ENCODE measurements at places on chromosomes 2 and 18.

DNA sequence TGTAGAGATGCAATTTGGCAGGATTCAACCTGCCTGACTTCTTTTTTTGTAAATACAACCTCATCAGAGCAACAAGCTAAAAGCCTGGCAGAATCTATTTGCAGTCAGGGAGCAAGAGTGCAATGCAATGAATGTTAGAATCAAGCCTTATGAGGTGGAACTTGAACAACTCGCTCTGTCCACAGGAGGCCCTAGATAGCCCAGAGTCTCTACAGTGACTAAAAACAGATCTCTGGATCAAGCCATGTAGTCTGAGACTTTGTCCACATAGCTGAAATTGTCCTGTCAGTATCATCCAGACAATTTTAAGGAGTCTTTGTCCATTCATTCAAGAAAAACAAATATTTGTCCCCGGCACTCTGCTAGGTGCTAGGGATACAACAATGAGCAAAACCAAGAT lies 32.0 kb upstream of the CDK5R2 start:
- no peak for DNase-seq

- DNase-seq = peak; percentile 70
Observed at GRCh38 chr18:23416298-23416697, 36.8 kb upstream of the RIOK3 start.

DNA sequence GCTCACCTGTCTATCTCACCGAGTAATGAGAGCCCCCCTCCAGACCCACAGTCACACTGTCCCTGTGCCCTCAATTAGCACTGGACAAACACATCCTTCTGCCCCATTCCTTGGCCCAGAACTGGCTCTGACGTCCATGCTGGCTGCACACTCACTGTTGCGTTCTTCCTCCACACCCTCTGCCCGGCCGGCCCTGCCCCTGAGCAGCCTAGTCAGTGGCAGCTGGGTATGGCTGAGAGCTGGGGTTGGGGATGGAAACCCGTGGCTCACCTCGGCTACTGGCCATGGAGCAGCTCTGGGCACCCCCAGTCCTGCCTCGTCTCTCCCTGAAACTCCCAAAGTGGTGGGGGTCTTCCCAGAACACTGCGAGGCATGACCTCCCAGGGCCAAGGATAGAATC lies 6.5 kb upstream of the UCN start:
- no peak for DNase-seq

DNA sequence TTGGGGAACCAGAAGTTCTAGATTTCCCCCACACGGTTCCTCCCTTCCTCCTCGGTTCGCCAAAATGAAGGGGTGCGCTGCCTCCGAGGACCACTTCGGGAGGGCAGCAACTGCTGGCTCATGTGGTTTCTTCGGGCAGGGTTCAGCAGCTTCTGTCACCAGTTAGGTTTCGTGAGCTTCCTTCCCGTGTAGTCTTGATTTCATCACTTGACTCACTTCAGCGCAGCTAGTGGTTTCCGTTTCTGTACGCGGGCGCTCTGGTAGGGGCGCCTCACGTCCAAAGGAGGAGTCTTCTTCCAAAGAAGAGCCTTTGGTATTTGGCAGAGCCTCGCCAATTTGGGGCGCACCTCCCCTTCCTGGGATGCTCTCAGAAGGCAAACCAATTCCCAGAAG lies 485 bp upstream of the GALNT3 start:
- DNase-seq = peak; percentile 77

- DNase-seq = peak; percentile 23
Observed at GRCh38 chr2:181165199-181165868, 184.9 kb downstream of the UBE2E3 start.

DNA sequence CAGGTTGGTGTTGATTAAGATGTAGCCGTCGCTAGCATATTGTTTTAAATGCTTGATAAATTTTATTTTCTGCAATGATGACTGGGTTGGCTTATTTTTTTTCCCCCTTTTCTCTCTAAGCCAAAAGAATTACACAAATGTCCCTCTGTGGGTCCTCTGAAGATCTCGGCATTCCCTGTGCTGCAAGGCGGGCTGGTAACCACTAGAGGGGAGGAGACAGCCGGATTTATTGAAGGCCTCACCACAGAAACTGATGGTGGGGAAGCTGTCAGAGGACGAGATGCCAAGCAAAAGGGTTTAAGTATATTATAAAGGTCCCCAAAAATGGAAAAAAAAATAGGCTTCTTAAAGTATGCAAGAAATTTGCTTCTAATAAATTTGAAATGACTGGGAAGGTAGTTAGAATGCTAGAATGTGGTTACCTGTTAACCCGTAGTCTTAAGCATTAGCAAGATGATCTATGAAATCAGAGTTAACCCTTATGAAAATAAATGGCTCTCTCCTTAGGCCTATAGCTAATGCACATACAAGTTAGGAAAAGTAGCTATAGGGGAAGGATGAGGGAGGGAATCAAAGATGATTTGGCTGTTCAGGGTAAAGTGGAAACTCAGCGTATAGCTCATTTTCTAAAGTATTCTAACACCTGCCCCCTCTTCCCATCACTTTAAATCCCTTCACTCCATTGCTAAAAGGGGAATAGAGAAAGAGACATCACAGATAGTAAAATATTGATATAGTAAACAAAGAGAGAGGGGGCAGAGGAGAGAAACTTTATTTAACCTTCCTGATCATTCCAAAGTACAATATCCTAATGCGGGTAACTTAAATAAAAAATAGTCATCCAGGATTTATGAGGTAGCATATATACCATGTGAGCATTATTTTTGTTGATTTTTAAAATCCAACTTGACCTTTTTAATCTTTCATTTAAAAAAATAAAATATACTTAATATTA lies 894.5 kb upstream of the POU3F3 start:
- DNase-seq = peak; percentile 1

DNA sequence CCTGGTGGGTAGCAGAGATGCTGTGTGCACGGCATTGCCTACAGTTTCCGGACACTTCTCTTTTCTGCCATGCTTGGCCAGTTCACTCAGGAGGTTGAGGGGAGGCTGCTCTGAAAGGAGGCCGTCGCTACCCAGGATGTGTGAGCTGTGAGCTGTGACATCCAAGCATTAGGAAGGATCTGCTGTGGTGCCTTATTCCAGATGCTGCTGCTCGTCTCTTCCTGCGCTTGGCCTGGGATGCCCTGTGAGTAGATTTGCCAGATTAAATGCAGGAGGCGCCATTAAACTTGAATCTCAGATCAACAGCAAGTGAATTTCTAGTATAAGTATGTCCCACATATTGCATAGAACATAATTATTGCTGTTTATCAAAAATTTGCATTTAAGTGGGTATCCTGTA lies 124.2 kb upstream of the SIX3 start:
- DNase-seq = no peak

DNA sequence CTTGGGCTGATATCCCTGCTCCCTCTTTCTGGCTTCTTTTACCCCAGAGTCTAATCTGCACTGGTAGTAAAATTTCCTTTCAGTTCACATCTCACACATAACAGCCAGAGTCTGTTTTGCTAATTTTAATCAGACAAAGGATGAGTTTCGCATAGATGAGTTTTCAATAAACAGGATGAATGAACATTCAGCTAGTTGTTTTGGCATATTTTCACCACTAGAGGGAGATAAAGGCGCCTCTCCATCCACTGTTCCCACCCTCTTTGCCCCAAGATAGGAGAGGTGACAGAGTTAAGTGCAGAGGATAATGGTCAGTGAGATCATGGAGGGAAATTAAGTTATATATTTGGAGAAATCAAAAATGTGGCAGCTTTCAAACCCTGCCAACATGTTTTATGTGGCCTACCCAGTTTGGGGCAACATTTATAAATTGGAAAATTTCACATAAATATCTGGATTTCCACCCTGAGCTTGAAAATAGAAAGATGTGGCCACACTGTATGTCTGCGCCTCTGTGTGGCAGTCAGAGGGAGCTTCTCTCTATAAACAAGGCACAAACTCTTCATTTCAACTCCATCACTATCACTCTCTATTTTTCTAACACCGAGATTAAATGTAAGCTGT lies 48.5 kb upstream of the DTNA start:
- DNase-seq = peak; percentile 69

- no peak for DNase-seq
Observed at GRCh38 chr2:122307763-122308162, 552.3 kb downstream of the TSN start.

GRCh38 chr2:66489436-66489835 lies 54.5 kb downstream of the MEIS1 start:
- DNase-seq = no peak

DNA sequence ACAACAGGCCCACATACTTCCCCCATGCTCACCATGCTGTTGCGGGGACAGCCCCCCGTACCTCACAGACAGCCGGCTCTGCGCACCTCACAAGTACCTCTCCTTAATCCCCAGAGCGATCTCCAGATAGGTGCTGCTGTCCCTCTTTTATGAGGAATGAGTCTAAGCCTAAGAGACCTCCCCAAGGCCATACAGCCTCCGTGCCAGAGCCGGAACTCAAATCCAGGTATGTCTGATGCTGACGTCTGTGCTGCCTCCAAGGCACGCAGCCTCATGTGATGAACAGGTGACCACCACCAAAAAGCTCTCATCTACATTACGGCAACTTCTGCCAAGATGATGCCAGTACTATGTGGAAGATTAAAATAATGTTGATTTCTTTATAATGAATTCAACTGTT lies 85.2 kb downstream of the EIPR1 start:
- DNase-seq = no peak

DNA sequence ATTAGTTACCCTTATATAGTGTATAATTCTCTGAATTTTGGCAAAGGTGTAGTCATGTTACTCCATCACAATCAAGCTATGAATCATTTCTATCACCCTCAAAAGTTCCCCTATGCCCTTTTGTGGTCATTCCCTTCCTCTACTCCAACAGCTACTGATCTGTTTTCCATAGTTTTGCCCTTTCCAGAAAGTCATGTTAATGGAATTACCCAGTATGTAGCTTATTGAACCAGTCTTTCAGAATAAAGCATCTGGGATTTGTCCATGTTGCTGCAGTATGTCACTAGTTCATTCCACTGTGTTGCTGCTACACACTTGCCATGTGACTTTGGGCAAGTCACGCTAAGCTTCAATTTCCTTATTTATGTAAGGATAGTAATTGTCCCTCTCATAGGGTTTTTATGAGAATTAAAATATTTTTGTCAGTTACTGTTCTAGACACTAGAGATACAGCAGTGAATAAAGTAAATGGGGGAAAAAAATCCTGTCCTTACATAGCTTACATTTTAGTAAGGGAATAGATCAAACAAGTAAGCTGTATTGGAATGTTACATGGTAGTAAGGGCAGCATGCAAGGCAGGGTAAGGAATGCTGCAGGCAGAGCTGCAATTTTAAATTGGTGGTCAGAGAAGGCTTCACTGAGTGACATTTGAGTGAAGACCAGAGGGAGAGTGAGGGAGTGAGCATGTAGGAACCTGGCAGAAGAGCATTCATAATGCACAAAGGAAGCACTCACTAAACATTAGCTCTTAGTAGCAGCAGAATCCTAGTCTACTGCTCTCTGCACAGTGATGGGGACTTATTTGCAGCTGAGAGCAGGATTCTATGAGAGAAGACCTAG lies 80.3 kb upstream of the TSPYL6 start:
- DNase-seq = no peak

Data from suppressor macrophage treated with lipopolysaccharide for 4 hours (primary cell).